K562 (cell line): ENCODE measurements at places on chromosomes 1 and 21. TPM values are rescaled to one million over a fixed set of nuclear protein-coding genes. Genes with fewer than 3 reads are reported as not detected.

DNA sequence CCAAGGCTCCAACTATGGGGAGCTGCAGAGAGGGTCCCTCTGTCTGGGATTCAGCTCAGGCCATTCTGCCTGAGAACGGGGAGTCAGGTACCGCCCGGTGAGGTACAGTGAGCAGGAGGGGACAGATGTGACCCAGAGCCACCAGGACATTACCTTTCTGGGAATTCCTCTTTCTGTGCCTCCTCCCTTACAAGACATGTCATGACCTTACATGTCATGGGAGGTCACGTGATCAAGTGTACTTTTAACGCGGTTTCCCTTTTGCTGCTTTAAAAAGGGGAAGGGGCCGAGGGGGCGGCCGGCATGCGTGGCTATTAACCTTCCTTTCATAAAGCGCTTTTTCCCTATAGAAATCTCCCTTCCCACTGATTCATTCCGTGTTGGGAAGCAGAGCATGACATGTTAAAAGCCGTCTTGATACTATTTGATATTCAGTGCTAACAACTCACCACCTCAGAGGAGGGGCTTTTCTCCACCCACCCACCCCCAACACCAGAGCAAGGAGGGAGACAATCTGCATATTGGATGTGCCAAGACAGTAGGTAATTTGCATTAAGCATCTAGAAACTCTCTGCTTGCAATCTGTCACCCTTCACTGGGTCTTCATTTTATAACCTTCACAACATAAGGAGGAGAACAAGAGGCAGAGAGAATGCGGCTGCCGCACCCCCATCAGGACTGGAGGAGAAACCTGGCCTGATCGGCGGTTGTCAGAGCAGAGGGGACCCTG lies 113.6 kb upstream of the VAMP3 start:
- DNase-seq, result no peak

- no peak for DNase-seq
Observed at GRCh38 chr1:98903261-98903660, 101.4 kb downstream of the PLPPR5 start.

GRCh38 chr1:14952626-14953314 lies 200.8 kb upstream of the TMEM51 start:
- no peak for DNase-seq

DNA sequence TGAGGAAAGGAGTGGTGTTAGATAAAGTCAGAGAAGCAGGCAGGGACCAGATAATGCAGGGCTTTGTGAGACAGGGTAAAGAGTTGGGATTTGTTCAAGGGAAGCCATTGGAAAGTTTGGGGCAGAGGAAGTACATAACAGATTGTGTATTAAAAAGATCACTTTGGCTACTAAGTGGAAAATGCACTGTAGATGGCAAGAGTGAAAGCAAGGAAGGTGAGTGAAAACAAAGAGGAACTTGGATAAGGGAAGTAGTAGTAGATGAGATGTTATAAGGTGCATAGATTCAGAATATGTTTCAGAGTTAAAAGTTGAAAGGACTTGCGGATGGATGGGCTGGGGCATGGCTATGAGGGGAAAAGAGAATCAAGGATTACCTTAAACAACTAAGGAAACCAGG lies 17.4 kb downstream of the MRPL39 start:
- DNase-seq, result no peak

- DNase-seq, result no peak
Observed at GRCh38 chr1:247273013-247273412, 17.1 kb downstream of the VN1R5 start.

DNA sequence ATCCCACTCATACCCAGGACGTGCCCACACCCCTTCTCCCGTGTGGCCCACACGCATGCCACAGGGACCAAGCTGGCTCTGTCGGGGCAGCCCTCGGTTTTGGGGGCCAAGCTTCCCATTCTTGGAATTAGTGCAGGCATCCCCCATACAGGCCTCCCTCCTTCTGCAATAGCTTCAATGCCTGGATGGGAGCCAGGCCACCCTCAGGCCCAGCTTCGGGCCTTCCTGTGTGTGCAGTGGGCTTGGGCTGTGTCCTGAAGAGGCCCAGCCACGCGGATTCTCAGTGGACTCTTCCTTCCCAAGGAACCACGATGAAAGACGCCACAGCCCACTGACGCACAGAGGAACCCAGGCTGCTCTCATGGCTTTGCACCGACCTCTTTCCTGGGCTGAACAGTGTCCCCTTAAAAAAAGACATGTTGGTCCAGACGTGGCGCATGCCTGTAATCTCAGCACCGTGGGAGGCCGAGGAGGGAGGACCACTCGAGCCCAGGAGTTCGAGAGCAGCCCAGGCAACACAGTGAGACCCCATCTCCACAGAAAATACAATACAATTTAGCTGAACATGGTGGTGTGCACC lies 3.4 kb downstream of the KRTAP10-11 start:
- DNase-seq, result no peak

DNA sequence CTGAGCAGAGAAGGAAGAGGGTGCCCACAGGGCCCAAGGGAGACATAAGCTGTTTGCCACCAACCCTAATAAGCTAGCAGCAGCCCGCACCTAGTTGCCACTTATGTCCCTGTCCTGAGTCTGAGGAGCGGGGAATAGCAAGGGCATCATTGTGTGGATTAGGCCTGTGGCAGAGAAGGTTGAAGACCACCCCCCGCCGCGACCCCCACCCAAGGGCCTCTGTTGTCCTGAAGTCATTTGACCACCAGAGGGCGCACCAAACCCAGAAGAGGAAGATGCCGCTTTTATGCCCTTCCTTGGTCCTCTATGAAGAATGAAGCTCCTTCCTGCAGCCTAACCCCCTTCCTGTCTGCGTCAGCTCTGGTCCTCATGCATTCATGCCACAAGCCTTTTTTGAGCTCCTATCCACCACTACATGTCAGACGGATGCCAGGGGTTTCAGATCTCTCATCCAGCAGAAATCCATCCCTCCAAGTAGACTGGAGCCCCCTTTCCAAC lies 16.6 kb downstream of the RHBG start:
- peak; percentile 74 for DNase-seq

GRCh38 chr1:227604446-227604845 lies 41.1 kb downstream of the ZNF678 start:
- DNase-seq, result no peak

DNA sequence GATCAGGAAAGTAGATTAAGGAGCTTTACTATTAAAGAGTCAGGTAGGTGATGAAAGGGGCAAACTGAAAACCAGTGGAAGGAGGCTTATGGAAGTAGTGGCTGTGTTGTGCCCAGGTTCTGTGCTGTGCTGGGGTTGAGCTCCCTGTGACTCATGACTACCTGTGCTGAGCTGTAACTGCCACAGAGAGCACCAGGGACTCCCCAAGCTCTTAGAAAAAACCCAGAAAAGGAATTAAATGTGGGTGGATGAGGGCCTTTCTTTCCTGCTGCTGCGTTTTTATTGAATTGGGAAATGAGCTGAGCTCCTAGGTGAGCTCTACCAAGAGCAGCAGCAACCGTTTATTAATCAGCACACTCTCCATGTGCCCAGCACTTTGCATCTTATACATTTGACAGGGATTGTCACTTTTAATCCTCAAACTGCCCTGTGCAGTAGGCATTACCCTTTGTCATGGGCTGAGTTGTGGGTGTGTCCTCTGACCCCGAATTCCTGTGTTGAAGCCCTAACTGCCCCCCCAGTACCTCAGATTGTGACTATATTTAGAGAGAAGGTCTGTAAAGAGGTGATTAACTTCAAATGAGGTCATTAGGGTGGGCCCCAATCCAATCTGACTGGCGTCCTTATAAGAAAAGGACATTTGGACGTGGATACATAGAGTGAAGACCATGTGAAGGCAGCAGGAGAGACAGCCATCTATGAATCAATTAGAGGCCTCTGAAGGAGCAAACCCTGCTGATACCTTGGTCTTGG lies 65.4 kb downstream of the AK4 start:
- DNase-seq, result no peak

- no peak for DNase-seq
Observed at GRCh38 chr1:22773981-22774832, 63.6 kb downstream of the EPHB2 start.

- no peak for DNase-seq
Observed at GRCh38 chr1:204970937-204971336, 72.1 kb upstream of the CNTN2 start.

- no peak for DNase-seq
Observed at GRCh38 chr21:38881131-38881530, 75.4 kb downstream of the ETS2 start.

- DNase-seq, result peak; percentile 52
Observed at GRCh38 chr1:201637282-201638079, 98.6 kb downstream of the NAV1 start.

GRCh38 chr1:9792156-9793042 lies 31.4 kb downstream of the CLSTN1 start:
- DNase-seq, result no peak

- no peak for DNase-seq
Observed at GRCh38 chr1:107535091-107535490, 394.3 kb downstream of the NTNG1 start.

GRCh38 chr1:220226752-220227151 lies 45.5 kb downstream of the RAB3GAP2 start:
- DNase-seq, result no peak

DNA sequence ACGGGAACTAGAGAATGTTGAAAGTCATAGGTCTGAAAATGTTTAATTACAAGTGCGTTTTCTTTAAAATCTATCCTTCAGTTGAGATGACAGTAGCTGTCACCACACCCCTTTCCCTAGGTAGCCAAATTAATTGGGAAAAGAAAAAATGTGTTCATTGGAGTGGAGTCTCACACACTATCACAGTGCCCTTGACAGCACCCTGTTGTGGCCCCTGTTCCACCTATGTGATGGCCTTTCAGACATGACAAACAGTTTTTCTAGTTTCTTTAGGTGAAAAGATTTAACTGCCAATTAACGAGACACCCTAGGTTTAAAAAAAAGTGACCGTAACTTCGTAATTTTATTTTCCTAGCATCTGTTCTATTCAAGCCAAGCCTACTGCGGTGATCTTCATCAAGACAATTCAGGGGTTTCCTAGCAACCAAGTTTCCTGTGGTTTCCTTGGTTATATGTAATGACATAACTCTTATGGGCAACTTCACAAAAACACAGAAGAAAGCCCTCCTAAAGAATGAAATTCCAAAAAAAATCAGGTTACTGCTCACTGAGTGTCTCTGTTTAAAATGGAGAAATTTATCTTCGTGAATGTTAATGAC lies 298.3 kb downstream of the PDE4B start:
- no peak for DNase-seq

DNA sequence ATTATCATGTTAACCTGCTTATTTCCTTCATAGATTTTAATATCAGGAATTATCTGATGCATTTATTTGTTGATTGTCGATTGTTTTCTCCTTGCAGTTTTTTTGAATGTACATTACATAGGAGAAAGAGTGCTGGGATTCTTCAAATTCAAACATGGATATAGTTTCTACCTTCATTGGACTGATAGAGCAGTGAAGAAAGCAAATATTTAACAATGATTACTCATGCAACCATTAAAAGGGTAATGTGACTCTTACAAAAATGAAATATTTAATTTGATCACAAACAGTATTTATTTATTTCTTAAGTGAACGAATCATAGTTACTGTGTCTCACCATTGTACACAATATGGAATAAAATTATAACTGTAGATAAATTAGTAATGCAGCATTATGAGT lies 350.9 kb downstream of the BRINP3 start:
- no peak for DNase-seq

GRCh38 chr1:181451661-181452230 lies 31.6 kb upstream of the CACNA1E start:
- no peak for DNase-seq

DNA sequence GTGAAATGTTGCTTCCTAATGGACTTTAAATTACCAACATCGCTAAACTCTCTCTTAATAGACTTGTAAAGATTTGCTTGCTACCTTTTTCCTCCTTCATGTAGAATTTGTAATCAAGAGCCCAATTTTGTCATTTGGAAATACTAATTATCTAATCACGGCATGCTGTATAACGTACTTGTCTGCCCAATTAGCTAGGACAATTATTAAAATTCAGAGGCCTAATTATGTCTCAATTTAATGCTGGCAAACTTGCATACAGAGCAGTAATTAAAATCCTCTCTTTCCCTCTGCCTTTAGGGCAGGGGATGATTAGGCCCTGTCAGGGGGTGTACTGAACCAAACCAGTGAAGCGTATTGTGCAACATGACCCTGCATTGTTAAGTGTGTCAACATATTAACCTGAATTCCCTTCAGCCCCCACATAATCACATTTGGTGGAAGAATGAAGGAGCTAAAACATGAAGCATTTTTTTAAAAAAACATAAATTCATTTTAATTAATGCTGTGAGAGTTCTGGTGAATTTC lies 137.4 kb upstream of the BARHL2 start:
- DNase-seq, result no peak

GRCh38 chr1:6026095-6026809 lies 19.4 kb upstream of the KCNAB2 start:
- DNase-seq, result no peak

GRCh38 chr1:246448373-246448772 lies 58.7 kb downstream of the SMYD3 start:
- no peak for DNase-seq

- DNase-seq, result no peak
Observed at GRCh38 chr1:246587032-246587431, 20.8 kb downstream of the CNST start.

DNA sequence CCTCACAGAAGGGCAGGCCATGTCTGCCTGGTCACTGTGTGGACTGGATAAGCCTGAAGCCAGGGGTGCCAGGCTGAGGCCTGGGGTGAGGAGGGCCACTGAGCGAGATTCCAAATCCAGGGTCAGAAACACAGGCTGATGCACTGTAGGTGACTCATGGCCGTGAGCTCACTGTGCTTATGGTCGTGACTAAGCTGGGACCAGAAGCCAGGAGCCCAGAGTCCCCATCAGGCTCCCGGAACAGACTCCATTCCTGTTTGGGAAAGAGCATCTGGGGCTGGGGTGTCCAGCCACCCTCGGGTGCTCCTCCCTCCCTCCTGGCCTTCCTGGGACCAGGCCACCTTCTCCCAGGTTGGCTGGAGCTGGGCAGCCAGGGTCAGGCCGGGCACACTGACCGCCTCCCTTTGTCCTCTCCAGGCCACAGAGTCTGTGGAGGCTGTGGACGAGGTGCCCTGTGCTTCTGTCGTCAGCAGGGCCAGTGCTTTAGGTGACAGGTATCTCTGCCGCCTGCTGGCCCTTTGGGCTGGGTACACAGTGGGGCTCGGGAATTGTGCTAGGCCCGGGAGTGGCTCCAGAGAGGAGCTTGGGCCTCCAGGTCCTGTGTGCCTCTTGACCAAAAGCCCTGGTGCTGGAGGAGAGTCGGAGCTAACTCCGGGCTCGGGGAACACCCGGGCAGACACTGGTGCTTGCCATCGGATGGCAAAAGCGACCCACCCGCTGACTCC lies 36.7 kb downstream of the AJAP1 start:
- no peak for DNase-seq

GRCh38 chr1:184298440-184299405 lies 88.1 kb upstream of the C1orf21 start:
- no peak for DNase-seq

GRCh38 chr1:170503665-170504064 lies 28.3 kb upstream of the GORAB start:
- no peak for DNase-seq

The LCE1E gene
- total RNA-seq, result not detected in 2 replicates

The SNAPIN gene
- 24.6 and 26.6 TPM in 2 replicates for total RNA-seq

The LCE1C gene
- total RNA-seq, result not detected in 2 replicates

The RXFP4 gene
- not detected in 2 replicates for total RNA-seq

The IGSF9 gene
- 0.29 and 0.34 TPM in 2 replicates for total RNA-seq

The PERM1 gene
- not detected in 2 replicates for total RNA-seq

The TDRD5 gene
- 0.07 and 0.33 TPM in 2 replicates for total RNA-seq

The SLAMF7 gene
- 0.35 and 0.49 TPM in 2 replicates for total RNA-seq

The OLFML3 gene
- 0.13 and 0.16 TPM in 2 replicates for total RNA-seq

The LAMB3 gene
- 1.3 and 1.9 TPM in 2 replicates for total RNA-seq

The HAO2 gene
- total RNA-seq, result not detected in 2 replicates

The TMEM50A gene
- total RNA-seq, result 133 and 137 TPM in 2 replicates

The FMOD gene
- 0.13 and 0.20 TPM in 2 replicates for total RNA-seq

The SLC44A5 gene
- total RNA-seq, result 1.9 and 2.1 TPM in 2 replicates
